GM04503 (cell line): ENCODE measurements at places on chromosomes 11 and 22.

DNA sequence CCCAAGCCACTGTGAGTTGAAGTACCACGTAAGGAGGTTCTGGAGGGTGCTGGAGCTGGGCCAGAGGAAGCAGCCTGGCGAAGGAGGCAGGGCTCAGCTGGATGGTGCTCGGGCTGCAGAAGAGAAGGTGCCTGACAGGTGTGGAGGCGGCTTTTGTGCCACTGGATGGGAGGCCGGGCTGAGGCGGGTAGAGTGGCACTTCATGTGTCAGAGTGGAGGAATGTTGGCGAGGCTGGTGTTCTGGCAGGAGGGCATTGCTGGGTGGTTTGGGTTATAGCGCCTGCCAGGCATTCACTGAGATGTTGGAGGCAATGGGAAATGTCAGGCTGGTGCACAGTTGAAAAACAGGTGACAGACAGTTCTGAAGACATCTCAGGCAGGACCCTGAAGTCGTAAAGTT, 24.2 kb downstream of the UBE2L3 start:
- DNase-seq, result no peak

- DNase-seq, result no peak
These were observed 366.9 kb downstream of the NTM start for GRCh38 chr11:131737357-131737756.

- DNase-seq, result no peak
These were observed 288.5 kb downstream of the NTM start for GRCh38 chr11:131658952-131659351.

DNA sequence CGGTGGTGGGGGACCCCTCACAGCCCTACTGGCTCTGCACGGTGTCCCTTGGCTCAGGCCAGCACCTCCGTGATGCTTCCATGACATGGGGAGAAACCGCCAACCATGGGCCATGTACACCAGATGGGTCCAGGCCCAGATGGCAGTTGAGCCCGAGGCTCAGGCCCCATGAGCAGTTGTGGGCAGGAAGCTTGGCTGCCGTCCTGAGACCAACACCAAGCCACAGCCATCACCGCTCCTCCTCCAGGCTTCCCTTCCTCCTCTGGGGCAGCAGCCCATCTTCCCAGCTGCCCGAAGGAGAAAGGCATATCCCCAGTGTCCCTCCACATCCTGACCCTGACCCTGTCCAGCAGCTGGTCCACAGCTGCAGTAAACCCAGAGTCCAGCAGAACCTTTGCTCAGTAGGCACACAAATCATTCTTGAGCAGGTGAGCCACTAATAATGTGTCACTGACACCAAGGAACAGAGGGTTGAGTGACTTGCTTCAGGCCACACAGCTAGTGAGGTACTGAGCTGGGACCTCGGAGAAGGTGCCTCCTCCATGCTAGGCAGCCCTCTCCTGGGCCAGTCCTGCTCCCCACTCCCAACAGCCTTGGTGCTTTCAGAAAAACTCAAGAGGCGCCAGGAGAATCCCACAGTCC, 204.9 kb downstream of the CTTN start:
- no peak for DNase-seq

DNA sequence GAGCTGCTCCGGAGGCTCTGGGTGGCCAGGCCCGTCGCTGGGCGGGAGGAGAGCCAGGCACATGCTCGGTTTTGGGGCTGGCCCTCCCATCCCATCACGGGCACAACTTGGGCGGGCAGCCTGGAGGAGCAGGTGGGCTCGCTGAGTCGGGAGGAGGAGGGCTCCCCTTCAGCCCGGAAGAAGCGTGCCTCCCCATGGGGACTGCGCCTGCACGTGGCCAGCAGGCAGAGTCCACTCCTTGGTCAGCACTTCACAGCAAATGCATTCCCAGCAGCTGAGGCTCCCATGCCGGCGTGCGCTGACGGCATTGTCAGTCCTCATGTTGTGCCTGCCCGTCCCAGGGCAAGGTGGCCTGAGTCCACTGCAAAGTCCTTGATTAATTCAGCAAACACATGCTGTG, 1281.7 kb downstream of the BRD1 start:
- no peak for DNase-seq

DNA sequence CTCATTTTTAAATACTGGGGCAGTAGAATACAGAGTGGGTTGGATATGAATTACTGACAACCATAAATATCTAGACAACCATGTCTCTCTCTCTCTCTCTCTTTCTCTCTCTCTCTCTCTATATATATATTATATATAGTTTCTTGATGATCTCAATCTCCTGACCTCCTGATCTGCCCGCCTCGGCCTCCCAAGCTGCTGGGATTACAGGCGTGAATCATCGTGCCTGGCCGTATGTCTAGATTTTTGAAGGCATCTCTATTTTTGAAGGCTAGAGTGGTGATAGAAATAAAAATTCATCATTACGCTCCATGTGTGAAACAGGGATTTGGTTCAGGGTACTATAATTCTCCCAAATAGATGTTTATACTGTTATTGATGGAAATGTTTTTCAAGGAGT, 84.1 kb downstream of the DDX10 start:
- DNase-seq, result no peak

GRCh38 chr11:1473786-1474185, 12.8 kb downstream of the MOB2 start:
- DNase-seq, result no peak

DNA sequence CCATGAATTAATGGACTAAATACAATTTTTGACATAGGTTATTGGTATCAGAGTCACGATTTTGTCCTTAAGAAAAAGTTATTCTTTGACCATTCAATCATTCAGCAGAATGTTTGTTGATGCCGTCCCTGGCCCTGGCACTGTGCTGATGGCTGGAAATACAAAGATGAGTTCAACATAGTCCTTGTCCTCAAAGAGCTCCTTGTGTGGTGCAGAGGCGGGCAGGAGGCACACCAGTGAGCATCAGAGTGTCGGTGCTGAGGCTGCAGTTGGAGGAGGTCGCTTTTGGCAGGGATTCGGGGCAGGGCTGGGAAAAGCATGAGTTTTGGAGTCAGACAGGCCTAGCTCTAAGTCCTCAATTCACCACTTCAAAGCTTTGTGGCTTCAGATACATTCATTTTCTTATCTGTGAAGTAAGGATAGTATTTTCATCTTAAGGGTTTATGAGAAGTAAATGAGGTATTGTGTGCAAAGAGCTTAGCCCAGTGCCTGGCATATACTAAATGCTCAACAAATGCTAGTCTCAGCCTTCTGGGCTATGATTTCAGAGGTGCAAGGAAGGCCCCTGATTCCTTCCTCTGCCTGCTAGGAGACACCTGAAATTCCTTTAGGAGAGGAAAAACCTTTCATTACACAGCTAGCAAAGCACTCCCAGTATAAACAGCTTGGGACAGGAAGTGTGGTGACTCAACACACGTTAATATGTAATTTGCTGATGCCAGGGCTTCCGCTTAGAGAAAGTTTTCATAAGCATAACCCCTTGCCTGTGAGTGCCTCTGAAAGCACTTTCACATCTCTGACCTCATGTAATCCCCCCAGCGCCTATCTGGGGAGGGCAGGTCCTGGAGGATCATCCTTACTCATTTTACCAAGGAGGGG, 113.8 kb downstream of the NECTIN1 start:
- DNase-seq, result no peak

DNA sequence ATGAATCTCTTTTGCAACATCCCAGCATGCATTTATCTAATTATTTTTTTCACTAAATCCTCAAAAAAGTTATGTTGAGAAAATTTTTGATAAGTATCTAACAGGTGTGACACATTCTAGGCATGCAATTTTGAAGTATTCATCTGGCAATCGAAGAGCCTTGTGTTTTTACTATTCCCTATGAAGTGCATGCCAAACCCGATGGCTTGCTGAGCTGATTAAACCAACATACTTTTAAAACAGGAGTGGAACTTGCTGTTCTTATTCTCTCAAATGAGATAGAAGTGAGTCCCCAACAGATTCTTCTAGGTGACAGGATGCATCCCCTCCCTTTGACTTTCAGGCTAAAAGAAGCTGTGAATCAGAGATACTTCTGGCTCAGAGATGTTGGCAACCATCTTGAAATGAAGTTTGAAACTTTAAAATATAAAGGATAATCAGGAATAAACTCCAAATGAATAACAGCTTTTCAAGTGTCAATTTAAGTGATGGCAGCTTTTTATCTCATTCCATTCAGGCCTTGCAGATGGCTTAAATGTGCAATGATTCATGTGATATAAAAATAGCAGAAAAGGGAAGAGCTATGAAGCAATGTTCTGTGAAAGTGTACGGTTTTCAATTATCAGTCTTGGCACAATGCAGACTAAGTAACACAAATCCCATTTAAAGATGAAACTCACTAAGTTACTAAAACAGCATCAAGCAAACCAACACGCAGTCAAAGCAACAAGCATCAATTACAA, 67.7 kb downstream of the APOL5 start:
- peak; percentile 29 for DNase-seq

GRCh38 chr22:22810018-22810427, 77.6 kb upstream of the IGLL5 start:
- no peak for DNase-seq

DNA sequence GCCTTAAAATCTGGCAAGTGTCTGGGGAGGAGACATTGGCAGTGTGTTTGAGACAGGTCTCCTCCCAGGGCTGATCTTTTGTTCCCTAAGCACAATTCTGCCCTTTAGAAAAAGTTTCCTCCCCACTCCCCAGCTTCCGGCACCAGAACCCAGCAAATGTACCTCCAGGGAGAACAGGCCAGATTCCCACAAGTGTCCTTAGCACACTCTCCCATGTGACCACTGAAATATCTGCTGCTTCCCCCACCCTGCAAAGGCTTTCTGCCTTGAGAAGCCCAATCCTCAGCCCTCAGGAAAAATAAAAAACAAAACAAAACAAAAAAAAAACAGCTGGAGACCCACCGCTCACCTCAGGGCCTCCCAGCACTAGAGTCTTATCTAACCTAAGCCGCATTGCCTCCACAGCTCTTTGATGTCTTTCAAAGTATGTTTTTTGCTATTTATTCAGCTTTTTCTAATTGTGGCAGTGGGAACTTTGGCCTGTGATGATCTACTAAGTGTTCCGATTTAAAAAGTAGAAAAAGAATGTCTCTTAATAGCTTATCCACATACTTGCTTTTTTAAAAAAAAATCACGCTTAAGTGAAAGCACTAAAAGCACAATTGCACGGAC, 29.0 kb upstream of the FBLN1 start:
- DNase-seq, result no peak

GRCh38 chr11:78949976-78950690, 375.5 kb upstream of the NARS2 start:
- no peak for DNase-seq

DNA sequence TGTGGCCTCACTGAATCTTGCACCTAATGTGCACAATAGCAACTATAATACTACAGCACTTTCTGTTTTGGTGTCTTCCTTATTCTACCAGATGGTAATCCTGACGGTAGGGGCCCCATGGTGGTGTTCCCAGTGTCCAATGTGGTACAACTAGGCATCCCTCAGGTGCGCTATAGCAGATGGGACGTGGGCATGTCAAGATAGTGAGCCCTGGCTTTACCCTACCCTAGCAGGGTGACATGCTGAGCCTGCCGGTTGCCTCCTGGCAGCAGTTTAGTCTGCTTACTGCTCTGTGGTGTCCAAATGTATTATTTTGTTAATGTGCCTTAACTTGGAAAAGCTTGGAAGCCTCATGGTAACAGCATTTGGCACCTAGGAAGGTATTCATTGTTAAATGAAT, 19.2 kb downstream of the ACO2 start:
- no peak for DNase-seq

- DNase-seq, result no peak
These were observed 12.5 kb downstream of the ADAMTS8 start for GRCh38 chr11:130415731-130416529.

GRCh38 chr11:12085371-12086251, 24.8 kb upstream of the MICAL2 start:
- no peak for DNase-seq

DNA sequence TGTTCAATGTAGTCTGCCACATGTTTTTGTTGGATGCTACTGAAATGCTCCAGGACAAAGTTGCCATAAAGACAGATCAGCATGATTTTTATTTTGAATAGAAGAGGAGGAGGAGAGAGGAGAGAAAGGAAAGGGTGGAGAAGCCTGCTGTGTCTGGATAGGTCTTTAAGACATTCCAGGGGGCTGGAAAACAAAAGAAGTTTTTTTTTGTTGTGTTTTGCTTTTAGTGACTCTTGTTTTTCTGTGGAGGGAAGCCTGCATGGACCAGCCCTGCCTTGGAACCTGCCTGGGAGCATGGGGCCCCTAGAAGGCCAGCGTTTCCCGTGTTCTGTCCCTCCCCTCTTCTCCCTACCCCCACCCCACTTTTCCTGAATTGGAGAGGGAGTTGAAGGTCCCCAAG, 2.3 kb downstream of the TSPAN18 start:
- no peak for DNase-seq

DNA sequence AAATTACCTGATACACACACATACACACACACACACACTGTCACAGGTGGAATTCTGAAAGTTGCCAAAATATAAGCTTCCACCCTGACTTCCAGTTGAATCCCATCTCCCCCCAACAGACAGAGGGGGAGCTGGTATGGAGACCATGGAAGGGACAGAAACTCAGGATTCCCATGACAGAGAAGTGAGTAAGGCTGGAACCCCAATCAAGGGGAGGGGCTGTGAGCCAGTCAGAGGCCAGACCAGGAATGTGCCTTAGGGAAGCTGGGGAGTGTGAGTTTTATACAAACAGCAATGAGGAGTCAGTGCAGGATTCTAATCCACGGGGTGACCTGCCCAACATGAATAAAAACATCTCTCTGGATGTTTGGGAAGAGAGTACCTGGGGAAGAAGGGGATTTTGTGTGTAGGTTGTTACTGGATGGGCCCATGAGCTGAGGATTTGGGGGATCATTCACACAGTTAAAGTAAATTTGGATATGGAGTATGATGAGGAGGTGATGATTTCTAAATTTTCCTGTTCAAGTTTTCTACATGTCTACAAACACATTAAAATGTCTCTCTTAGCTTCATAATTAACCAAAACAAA, 38.7 kb upstream of the TOP3B start:
- DNase-seq, result no peak

DNA sequence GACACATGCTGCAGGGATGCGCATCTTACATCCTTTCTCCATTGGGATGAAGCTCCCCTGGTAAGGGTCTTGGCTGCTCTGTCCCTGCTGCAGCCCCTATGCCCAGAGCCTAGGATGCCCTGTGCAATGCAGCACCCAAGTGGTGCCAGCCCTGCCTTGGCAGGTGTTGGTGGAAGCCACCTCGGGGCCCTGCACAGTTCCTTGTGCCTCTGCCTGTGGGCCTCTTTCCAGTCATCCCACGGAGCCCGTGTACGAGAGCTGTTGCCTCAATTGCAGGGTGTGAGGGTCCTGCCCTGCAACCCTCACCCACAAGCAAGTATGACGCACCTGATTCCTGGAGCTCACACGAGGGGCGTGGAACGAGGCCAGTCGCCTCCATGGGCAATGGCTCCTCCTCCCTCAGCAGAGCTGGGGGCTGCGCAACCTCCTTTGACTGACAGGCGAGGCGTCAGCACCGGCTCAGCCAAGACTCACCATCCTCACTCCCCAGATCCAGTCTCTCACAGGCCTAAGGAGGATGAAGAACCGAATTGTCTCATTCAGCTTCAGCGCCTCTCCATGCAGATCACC, 719.6 kb downstream of the BRD1 start:
- no peak for DNase-seq

DNA sequence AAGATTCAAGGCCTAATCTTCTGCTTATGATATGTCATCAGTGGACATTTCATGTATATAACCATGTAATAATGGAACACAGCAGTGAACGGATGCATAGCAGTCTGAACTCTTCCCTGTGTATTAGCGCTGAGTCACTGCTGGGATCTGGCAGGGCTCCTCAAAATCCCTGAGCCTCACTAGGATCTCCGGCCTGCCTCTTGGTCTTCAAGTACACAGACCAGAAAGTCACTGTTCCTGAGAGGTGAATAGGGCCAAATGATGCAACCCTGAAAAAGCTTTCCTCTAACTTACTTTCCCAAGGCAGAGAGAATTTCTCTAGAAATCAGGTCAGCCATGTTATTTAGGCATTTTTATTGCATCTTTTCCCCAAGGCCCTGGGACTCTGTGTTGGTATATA, 35.0 kb downstream of the POU2AF1 start:
- peak; percentile 47 for DNase-seq
